GM23338 (cell line): ENCODE measurements at places on chromosomes 6 and 20. TPM values are rescaled to one million over a fixed set of nuclear protein-coding genes. Genes with fewer than 3 reads are reported as not detected.

HSPA1B gene
- 102 and 113 TPM in 2 replicates for total RNA-seq

REV3L gene
- total RNA-seq = 13.1 and 26.1 TPM in 2 replicates

GTSF1L gene
- total RNA-seq = not detected in 2 replicates

HLA-DPA1 gene
- total RNA-seq = 6.6 and 6.9 TPM in 2 replicates

SH3BGRL2 gene
- 23.8 and 24.5 TPM in 2 replicates for total RNA-seq

DNA sequence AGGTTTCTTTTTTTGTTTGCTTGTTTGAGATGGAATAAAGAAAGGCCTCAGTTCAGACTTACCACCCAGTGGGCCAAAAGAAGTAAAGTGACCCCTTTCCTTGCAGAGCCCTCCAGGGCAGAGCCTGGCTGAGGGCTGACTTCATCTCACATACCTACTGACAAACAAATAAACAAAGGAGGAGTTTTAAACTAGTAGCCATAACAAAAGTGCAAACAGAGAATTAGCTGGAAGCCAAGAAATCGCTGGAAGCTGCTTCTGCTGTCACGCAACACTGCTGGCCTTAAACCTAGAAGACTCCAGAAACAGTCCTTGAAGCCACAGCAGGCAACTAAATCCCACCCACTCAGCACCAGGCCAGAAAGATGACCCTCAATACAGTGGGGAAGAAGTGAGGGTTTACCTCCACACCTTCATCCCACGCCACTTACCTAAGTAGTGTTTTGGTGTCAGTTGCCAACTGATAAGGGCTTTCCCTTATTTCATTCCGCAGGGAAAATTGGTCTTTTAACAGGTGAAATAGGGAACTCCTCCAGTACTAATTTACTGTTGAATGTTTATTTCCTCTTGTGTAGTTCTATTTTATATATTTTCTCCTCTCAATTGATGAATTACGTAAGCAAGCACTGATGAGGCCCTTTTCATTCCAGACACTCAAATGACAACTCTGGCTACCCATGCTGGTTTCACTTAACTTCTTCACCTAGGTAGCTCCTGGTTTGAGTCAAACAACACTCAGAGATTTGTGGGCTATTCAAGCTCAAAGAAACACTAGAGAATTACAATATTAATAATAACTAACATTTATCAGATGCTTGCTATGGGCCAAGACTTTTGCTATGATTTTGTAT is 46.2 kb downstream of the EDN1 start:
- DNase-seq = no peak

DNA sequence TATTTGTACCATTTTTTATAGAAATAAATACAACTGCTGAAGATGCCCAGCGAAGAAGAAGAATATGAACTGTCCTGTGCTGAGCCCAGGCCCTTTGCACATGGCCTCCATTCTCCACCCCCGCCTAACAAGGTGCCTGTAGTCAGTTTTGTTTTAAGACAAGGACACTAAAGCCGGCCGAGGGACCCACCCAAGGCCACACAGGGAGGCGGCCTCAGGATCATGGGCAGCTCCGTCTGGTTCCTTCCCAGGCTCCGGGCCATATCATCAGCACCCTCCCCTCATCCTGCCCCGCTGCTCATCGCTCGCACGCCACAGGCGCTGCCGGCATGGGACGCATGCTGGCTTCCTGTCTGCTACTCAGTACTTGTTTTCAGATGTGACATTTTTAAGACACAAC is 21.3 kb downstream of the PSMG4 start:
- DNase-seq = peak; percentile 34

- DNase-seq = peak; percentile 46
Measured at GRCh38 chr6:136840276-136841001, 18.0 kb downstream of the PEX7 start.

DNA sequence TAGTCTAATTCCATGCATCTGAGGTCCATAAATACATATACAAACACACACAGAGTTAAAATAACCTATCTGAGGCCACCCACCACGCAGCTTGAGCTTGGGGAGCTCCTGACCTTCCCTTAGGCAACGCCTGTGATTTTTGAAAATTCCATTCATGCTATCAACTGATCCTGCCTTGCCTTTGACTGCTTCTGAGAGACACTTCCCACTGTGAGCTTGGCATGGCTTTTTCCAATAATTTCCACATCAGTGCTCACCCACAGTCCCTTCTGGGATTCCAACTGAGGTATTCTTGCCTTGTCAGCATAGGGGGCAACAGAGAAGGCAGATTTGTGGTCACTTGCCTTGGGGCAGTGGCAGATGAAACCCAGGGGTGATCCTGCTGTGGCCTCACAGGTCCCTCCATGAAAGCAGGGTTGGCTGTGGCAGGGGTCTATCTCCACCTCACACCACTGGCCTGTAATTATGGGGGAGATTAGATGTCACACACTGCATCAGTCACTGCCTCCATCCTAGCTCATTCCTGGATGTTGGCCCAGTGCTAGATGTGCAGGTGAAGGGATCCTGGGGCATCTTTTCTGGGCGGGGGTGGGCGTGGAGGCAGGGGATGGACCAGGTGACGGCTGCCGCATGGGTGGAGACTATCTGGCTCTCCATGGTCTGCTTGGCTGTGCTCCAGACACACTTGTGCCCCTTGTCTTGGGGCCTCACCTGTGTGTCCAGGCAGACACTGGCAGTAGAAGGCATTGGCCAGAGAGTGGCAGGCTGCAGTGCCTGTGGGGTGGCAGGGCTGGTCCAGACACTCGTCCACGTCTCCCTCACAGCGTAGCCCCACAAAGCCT is 11.2 kb upstream of the GPSM3 start:
- DNase-seq = no peak

- DNase-seq = no peak
Measured at GRCh38 chr6:94270091-94270948, 851.0 kb upstream of the EPHA7 start.

GRCh38 chr20:36308353-36308752 is 2.2 kb downstream of the DLGAP4 start:
- DNase-seq = no peak

GRCh38 chr6:148736774-148737412 is 9.9 kb upstream of the UST start:
- no peak for DNase-seq

GRCh38 chr6:148324297-148324985 is 18.2 kb upstream of the SASH1 start:
- no peak for DNase-seq

DNA sequence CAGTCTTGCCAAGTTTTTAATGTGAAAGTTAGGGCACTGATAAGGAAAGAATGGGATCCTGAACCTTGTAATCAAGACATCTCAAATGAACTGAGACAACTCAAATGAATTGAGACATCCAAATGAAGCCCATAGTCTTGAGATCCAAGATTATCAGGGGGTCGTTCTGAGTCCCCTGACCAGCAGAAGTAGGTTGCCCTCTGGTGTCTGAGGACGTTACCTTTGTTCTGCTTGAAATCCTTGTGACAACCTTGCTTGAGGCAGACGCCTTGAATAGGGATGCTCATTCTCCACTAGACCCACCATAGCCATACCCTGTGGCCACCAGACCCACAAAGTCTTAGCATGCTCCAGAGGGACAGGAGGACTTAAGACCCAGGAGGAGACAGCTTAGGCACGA is 37.7 kb downstream of the ZBTB9 start:
- DNase-seq = peak; percentile 52

DNA sequence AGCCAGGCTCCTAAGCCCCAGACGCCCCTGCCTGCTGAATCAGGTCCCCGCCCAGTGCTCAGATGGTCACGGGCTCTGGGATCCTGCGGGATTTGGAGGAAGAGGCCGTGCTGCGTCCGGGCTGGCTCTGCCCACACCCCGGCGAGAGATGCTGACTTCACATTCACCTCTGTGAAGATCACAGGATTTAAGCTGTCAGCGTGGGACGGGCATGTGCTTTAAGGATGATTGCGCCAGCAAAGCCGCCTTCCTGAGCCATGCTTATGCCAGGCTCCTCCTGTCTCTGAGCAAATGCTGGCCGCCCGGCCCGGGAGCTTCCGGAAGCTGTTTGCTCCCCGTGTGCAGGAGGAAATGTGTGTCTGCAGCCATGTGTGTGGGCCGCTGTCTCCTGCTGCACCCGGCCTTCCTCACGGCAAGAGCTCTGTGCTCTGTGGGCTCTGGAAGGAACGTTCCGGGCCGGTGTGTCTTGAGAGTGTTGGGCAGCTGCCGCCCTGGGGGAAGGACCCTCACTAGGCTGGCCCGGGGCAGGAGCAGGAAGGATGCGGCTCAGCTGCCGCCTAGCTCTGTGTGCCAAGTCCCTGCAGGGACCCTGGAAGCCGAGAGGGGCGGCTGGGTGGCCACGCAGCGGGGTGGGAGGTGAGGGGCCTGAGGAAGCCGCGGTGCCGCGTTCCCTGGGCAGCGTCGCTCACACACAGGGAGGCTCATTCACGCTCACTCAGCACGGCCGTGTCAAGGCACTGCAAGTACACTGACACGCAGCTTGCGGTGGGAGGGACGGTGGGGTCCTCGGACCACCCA is 19.0 kb upstream of the BHLHE23 start:
- DNase-seq = peak; percentile 41

- DNase-seq = no peak
Measured at GRCh38 chr6:99017150-99017549, 69.4 kb upstream of the FBXL4 start.

DNA sequence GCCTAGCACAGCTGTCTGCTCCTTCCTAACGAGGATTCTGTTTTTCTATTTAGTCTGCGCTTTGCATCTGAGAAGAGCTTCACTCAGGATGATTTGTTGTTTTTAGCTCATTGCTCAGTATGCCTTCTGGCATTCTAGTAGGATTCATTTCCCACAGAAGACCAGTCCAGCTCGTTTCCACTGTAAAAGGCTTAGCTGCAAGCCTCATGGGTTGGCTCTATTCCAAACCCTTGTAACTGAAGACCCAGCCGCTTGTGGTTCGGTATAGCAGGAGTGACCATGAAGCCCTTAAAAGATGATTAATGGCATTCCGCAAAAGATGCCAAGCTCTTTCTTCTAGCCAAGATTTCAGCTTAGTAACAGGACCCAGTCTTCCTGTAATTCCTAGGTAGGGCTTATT is 7.2 kb downstream of the ADGRF1 start:
- peak; percentile 35 for DNase-seq

- DNase-seq = no peak
Measured at GRCh38 chr6:72617721-72618120, 4.1 kb upstream of the KCNQ5 start.
